ENCODE measurements at places on chromosomes 2 and 18.

DNA sequence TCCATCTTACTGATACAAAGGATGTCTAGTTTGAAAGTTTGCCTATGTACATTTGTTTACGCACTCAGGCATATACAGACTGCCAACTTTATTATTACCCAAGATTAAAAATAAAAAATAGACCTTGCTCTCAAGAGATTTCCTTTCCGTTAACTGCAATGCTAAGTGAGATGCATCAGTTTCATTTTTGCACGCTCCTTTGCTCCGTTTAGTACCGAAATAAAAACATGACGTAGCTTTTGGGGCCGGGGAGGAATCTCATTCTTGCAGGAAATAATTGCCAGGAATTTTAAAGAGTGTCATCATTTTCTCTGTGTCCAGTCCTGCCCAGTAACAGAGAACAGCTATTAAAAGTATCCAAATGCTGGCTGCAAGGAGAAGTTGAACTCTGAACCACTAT is 169.5 kb downstream of the SLC8A1 start:
- DNase-seq, result no peak

- peak; percentile 92 for DNase-seq
These were observed 1.7 kb upstream of the CTDSP1 start for GRCh38 chr2:218397820-218398436.

DNA sequence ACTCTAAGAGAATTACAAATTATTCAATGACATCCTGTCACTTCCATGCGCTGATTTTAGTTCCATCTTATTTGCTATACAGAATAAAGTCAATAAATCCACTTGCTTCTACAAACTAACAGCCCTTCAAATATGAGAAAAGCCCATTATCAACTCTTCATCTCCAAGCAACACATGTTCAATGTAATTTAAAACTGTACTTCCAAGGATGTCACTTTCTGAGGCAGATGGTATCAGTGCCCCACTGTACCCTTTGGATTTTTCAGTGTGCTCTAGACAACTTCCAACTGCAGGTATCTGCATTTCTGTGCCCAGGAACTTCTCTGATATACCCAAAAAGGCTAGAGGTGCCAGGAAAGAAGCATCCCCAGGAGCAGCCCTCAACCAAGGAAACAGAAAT is 87.6 kb downstream of the SMAD2 start:
- no peak for DNase-seq

- DNase-seq, result no peak
These were observed 429.4 kb upstream of the TRIB2 start for GRCh38 chr2:12287220-12287751.

DNA sequence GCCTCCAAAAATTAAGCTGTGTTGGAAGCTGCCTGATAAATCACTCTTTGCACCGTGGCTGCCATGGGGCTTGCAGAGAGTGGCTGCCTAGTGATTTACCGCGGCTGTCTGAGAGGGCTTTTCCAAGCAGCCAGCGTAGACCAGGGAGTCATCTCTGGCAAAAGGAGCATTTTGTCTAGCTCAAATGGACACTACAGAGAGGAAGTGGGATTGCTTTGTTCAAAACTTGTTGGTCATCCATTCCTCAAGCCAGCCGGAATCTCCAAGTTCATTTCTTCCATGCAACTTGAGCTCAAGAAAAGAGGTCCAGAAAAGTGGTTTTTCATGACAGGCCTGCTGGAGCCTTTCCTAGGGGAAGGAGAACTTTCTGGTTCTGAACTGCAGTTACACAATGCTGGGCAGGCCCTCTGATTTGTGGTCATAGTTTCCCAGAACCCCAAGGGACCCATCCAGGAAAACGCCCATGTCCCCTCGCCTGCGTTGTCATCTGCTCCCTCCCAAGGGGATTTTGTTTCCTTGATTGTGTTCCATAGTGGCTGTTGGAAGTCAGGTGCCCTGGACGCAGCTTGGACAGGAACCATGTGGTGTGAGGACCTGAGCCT is 108.1 kb downstream of the TRIB2 start:
- no peak for DNase-seq

- DNase-seq, result peak; percentile 71
These were observed 111.7 kb upstream of the SCN1A start for GRCh38 chr2:166239548-166239947.

DNA sequence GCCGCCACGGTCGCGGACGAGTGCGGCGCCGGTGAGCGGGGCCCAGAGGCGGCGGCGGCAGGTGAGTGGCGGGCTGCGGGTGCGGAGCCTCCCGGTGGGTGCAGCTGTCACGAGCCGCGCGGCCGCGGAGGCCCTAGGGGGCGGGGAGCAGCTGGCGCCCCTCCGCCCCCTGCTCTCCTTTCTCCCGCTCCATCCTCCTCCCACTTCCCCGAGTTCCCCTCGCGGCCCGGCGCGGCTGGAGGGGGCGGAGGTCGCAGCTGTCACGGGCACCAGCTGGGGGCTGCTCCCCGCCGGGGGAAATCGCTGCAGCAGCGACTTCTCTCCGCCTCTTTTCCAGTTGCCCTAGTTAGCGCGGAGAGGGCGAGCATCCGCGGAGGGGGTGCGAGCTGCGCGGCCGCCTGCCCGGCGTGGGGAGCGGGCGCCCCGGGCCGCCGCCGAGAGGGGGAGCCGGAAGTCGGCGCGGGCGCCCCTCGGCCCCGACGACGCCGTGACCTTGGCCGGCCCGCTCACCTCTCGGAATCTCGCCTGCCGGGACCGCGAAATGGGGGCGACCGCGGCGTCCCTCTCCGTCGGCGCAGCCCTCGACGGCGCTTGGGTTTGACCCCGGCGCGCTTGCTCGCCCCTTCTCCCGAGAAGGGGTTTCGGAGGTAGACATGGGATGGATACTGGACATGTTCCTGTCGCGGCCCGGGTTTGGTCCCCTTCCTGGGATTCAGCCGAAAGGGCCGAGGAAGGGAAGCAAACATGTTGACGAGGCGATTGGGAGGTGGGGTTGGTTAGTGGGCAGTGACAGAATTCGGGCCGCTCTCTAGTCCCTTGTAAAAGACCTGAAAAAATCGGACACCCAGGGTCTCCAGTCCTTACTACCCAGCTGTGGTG is 727 bp downstream of the NCOA1 start:
- no peak for DNase-seq

- DNase-seq, result no peak
These were observed 1.3 kb downstream of the ARHGEF4 start for GRCh38 chr2:130837811-130838565.

DNA sequence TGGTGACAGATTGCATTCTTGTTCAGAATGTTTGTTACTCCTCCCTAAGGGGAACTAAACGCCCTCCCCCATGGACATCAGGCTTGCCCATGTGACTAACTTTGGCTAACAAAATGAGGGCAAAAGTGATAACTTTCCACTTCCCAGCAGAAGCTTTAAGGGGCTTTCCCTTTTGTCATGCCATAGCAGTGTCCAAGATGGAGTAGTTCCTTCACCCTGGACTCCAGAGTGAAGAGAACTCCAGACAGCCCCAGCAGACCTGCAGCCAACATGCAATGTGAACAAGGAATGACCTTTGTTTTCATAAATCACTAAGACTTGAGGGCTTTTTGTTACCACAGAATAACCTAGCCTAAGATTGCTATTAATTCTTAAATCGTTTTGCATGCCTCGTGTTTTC is 163.5 kb downstream of the ZEB2 start:
- DNase-seq, result peak; percentile 69

DNA sequence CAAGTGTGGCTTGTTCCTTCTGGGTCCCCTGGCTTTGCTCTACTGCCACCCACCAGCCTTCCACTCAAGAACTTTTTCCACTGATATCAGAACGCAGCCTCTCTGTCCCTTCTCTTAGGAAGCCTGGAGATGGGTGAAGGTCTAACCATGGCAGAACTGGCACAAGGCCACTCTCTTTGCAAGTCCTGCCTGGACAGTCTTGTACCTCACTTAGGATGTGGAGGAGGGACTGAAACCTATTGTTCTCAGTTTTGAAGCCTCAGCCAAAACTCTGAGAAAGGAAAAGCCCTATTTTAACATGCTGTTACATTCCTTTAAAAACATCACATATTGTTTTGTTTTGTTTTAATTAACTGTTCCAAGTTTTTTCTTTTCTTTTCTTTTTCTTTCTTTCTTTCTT is 58.9 kb upstream of the NCOA1 start:
- no peak for DNase-seq

DNA sequence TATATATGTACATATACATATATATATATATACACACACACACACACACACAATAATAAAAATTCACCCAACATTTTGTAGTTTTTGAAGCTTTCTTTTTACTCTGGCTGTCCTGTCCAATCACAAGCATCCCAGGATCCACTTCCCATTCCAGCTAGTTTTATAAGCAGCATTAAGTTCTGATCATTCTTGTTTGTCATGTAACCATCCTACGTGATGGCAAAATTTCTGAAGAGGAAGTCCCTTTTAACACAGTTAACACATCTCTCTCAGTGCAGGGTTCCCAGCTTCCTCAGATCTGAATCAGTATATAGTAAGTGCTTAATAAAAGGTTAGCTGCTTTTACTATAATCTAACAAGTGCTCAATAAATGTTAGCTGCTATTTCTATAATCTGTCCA is 26.4 kb downstream of the MYOM1 start:
- no peak for DNase-seq

DNA sequence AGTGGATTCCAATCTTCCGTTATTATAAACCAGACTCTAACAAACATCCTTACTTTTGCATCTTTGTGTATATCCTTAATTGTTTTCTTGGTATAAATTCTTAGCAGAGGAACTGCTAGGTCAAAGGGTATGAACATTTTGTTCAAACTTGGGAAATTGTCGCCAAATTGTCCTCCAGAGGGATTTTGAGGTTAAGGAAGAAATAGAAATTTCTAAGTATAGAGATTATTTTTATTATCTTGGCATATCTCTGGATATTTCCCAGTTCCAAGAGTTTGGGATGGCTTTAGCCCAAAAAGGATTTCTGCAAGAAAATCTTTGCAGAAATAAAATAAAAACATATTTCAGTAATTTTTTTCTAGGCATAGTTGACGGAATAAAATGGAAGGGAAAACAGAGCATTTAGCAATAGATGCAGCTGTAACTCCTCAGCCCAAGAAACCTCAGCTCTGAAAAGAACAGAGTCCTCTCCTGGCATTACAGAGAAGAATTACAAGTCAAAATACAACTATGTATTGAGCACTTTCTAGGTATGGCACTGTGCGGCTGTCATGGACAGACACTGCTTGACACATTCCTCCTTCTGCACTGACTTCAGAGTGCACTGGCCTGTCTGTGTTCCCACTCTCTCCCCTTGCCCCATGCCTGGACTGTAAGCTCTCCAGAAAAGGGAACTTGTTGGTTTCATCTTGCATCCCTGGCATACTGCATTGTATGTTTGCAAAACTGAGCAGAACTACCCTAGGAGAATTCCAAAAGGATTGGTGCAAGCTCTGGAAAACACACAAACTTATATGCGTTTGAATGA is 117.3 kb upstream of the STON1 start:
- no peak for DNase-seq

DNA sequence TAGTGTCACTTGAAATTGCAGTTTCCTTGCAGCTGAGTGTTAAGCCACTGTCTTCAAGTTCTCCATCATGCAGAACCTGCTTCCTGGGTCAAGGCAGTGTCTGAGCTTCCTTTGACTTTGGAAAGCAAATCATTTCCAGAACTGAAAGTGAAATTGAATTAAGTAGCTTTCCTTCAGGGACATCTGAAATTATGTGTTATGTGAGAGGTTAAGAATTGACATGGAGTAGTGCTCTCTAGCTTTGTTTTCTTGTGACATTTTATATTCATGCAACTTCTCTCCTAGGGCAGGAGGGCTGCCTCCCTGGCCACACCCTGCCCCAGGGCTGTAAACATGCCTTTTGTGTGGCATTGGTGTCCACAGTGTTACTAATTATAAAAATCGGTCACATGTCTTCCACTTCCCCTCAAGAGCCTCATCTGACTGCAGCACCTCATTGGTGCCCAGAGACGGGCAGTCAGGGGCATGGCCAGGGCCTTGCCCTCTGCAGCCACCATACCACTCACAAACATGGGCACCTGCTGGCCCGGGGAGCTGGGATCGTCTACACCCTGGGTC is 14.4 kb downstream of the RAB12 start:
- DNase-seq, result no peak

- DNase-seq, result peak; percentile 18
These were observed 1544.4 kb downstream of the LRP1B start for GRCh38 chr2:140586379-140586778.

DNA sequence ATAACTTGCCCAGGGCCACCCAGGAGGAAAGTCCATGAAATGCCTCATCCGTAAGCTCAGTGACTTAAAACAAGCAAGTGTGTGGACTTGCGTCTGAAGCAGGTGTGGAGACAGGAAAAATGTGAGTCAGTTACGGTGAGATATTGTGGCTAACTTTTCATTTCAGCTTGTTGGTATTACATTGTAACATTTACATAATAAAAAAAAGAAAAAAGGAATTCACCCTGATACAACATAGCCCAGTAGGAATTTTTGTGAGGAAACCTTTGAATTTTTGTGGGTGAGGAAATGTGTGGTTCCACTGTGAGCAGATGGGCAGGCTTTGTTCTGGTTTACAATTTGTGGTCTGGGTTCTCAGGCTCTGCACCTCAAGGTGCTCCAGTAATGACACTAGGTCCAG is 33.7 kb upstream of the LYPD6B start:
- DNase-seq, result peak; percentile 74

DNA sequence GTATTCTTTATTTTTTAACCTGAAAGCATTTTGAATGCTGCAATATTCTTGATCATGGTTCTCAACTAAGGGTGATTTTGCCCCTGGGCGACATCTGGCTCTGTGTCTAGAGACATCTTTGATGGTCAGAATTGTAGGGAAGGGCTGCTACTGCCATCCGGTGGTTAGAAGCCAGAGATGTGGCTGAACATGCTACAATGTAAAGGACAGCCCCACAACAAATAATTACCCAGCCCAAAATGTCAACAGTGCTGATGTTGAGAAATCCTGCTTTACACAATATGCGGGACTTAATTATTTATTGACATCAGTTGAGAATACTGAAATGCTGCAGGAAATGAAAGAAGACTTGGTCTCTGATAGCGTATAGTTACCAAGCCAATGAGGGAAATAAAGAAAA is 37.5 kb upstream of the SERPINB2 start:
- peak; percentile 38 for DNase-seq

DNA sequence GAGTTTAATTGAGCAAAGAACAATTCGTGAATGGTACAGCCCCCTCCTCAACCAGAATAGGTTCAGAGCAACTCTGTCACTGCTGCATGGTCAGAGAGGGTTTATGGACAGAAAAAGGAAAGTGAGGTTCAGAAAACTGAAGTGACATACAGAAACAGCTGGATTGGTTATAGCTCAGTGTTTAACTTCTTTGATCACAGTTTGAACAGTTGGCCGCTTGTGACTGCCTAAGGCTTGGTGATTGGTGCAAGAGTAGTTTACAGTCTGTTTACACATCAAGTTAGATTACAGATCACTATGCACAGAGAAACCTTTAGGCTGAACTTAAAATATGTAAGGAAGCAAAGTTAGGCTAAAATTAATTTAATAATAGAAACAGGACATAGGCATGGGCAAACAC is 459.2 kb downstream of the KCNJ3 start:
- no peak for DNase-seq
